ENCODE measurements at places on chromosomes 4 and X.

GRCh38 chr4:123233136-123233768, 163.3 kb upstream of the SPRY1 start:
- no peak for DNase-seq

DNA sequence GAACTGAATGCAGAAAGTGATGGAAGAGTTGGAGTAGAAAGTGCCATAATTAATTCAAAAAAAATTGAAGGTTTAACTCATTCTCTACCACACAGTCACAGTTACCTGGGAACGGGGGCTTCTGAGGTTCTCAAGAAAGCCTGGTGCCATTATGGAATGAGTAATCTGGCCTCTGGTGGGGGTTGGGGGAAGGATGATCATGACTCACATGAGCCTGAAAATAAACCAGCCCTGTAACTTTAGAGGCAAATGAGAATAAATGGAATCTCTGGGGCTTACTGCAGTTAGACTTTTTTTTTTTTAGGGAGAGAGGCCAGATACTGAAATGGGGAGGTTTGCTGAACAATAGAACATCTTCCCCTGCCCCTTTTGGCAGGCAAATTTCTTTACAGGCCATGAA, 55.3 kb downstream of the SOD3 start:
- DNase-seq, result no peak

DNA sequence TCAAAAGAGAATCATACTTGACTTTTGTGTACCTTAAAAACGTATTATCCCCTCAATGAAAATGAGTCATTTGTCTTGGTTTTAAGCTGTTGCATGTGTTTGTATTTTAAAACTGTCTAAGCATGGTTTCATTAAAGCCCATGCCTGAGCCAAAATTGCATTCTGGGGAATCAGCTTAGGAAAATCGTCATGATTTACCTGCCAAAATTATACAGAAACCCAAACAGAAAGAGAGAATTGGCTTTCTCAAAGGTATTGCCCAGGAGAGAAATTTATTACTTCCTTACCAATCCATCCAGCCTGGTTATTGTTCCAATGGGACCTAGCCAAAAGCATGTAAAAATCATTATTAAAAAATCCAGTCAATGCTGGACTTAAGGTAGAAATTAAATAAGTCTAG, 37.6 kb downstream of the GPR174 start:
- DNase-seq, result no peak

DNA sequence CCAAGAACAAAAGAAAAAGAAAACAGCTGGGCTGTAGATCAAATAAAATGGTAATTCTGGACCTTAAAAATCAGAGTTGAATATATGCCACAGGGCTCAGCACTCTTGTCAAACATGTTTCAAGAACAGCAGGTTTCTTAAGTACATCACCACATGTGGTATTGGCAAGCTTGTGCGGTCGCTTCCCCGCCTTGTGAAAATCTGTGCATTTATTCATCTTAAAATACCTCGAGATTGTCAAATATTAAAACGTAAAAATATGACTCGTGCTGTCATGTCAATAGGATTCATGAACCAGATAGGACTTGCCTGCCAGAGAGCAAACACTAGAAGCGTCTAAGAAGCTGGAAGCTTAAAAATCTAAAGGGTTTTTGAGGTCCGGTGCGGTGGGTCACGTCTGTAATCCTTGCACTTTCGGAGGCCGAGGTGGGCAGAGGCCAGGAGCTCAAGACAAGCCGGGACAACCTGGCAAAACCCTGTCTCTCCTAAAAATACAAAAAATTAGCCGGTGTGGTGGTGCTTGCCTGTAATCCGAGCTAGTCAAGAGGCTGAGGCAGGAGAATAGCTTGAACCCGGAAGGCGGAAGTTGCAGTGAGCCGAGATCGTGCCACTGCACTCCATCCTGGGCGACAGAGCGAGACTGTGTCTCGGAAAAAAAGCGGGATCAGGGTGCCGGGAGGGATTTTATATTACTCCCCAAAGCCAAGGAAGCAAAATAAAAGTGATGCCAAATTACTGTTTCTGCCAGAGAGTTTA, 40.2 kb upstream of the TMEM154 start:
- no peak for DNase-seq

DNA sequence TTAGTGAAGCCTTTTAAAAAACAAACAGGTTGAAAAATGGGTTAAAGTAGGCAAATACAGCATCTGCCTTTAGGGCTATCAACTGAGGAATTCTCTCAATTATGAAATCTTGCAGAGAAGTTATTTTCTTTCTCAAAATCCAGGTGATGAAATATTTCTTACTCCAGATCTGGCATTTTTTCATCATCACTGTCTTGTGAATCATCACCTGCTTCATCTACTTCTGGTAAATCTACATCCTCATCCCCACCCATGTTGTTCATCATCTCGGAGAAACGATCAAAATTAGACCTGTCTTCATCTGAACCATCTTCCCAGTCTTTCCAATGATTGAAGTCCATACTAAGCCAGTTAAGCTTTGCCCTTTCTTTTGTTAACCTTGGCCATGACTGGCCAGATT, 33.3 kb upstream of the HPF1 start:
- no peak for DNase-seq

- no peak for DNase-seq
Measured at GRCh38 chr4:63553123-63553522, 856.1 kb downstream of the TECRL start.

- no peak for DNase-seq
Measured at GRCh38 chrX:40326186-40326965, 228.6 kb upstream of the BCOR start.

GRCh38 chr4:9970399-9971011, 50.8 kb downstream of the SLC2A9 start:
- DNase-seq, result no peak

GRCh38 chr4:23734000-23734399, 155.8 kb downstream of the PPARGC1A start:
- DNase-seq, result no peak

GRCh38 chr4:102665527-102665926, 95.2 kb downstream of the MANBA start:
- DNase-seq, result no peak

DNA sequence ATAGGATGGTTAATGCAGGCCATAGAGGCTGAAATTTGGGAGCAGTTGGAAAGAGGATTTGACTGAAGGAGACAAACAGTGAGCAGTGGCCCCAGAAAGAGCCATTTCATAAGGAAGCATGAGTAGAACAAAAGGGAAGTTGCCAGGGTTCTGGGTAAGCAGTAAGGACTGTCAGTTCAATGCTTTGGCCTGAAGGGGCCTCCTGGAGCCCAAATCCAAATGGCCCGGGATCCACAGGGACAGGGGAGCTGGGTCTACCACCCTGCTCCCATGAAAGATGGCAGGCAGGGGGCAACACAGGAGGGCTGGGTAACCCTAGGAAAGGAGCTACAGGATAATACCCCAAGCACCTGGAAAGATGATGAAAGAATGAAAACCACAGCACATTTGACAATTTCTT, 4.1 kb upstream of the INTS6L start:
- DNase-seq, result no peak

DNA sequence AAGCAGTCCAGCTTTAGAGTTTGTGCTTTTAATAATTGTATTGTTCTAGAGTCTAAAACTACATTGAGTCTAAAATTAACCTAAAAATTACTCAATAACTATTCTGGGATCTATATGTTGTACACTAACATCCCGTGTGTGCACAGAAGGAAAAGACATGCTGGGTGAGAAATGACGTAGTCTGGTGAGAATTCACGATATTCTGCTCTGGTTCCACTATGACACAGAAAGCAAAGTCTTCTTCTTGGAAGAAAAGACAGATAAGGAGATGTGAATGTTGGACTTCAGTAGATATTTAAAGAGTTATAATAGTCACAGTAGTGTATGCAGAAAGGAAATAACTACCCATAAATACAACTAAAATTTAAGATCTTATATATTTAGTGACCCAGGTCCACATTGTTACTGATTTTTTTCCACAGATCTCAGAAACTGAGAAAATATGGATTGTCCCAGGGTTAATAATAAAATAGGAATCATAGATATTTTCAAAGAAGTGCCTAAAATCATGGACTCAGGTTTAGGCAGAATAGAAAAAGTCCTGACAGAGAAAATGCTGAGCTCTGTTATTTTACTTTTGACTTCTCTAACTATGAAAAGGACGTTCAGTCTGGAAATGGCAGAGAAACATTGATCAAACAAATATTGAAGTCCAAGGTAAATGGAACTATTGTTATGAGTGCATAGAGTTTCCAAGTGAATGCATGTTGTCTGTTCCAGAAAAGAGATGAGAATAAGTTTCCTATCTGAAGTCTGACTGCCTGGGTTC, 170.7 kb downstream of the ANKRD50 start:
- DNase-seq, result no peak

- no peak for DNase-seq
Measured at GRCh38 chr4:72606751-72607150, 37.7 kb upstream of the ADAMTS3 start.

- no peak for DNase-seq
Measured at GRCh38 chr4:95215991-95216605, 332.7 kb downstream of the UNC5C start.

DNA sequence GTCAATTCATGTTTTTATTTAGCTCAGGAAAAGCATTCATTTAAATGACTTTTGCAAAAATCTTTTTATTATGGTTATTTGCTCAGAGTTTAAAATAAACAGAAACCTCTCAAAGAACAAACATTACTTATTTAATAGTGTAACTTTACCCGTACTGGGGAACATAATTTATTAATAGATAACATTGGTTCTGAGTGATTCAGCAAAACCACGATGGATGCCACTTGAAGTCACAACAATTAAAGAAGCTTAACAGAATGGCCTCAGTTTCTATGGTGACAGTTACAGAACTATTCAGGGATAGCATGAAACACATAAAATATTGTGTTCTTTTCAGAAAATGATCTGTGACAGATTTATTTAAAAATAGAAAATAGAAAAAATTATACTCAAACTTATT, 368.7 kb downstream of the CCSER1 start:
- no peak for DNase-seq

DNA sequence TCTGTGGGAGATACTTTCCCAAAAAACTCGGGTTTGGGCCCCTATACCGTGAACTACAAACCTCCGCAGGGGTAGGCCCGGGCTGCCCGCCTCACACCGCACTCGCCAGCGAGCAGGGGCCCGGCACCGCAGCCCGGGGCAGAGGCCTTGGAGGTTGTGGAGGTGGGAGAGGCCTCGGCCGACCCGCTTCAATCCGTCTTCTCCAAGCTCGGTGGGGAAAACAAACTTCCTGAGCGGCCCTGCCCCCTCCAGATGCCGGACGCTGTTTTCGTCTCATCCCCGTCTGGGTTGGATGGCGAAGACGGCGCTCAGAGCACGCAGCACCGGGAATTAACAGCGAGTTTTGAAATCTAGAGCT, 442 bp upstream of the MCUB start:
- DNase-seq, result peak; percentile 26

GRCh38 chr4:147928400-147928799, 196.5 kb downstream of the ARHGAP10 start:
- no peak for DNase-seq

DNA sequence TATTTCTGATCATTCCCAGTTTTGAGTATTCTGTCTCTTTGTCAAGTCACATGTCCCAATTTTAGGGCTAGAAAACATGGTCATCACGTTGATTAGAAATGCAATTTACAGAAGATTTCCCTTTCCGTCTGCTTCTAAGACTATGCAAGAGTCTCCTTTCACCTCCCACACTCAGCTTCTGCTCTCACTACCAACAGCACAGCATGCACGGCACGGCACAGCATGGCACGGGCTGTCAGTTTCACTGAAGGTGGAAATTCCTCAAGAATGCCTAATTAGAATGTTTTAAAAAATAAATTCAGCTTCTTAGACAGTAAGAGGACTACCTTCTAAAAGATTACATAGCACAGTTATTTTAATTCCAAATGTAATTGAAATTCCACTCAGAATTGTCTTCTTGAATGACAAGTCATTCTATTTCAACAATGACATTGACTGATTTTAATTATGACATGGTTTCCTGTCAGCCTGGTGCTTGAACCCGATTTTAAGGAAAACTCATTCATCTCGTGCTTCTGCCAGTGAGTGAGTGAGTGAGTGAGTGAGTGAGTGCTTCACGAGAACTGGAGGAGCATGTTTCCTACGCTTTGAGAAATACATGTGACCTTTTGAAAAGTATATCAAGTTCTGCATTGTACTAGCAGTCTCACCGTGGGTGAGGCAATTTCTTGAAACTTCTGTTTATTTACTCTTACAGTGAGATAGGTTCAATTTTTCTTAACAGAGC, 124.8 kb upstream of the SORBS2 start:
- DNase-seq, result no peak

- no peak for DNase-seq
Measured at GRCh38 chrX:106783716-106784115, 18.8 kb upstream of the TBC1D8B start.

DNA sequence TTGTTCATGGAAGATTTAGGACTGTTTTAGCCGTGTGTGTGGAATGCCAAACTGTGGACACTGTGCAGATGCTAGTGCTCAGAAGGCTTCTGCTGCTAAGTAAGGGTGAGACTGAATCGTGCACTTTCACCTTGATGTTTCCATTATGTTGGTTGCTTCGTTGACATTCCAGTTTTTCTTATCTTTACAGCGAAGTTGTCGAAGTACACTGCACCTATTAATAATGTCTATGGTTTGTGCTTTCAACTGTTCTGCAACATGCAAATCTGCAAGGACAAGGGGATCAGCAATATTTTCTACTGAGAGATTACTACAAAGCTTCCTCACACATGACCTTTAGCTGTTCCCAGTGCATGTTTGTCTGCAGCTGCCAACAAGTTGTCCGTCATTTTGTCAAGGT, 67.7 kb downstream of the UGT2A3 start:
- DNase-seq, result no peak

Data from stimulated activated CD4-positive, alpha-beta T cell treated with anti-CD3 and anti-CD28 coated beads, Interleukin-1b, Interleukin-23, amount 100 ng/mL, for 1 hour (primary cell).